Stimulated activated CD4-positive, alpha-beta T cell treated with anti-CD3 and anti-CD28 coated beads, TNF-alpha, amount 100 ng/mL, for 1 hour (primary cell): ENCODE measurements at places on chromosomes 12 and 14.

DNA sequence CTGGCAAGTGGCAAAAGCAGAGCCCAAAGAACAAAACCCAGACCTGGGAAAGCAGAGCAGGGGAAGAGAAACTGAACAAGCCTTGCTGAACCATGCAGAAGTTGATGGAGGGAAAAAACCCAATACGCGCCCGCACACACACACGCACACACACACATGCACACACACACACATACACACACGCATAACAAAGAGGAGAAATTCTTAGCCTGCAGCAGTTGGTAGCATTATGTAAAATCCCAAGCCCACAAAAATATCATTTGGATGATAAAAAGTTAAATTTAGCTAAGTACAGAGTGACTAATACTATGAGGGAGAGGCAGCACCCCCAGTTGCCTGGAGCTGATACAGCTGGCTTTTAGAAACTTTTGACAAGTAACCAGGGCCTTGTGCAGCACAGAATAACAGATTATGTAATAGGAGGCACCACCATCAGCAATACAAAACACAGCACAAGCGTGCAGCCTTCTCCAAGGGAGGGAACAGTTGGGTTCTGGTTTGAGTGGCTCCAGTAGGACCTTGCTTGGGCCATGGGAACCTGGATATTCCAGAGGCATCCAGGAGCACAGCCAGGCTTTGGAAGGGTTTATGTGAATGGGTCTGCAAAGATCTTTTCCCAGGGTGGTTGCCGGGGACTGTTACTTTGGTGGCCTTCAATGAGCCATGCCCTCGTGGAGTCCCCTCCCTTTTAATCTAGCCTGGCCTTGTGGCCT, 35.3 kb downstream of the PITPNM2 start:
- no peak for DNase-seq

DNA sequence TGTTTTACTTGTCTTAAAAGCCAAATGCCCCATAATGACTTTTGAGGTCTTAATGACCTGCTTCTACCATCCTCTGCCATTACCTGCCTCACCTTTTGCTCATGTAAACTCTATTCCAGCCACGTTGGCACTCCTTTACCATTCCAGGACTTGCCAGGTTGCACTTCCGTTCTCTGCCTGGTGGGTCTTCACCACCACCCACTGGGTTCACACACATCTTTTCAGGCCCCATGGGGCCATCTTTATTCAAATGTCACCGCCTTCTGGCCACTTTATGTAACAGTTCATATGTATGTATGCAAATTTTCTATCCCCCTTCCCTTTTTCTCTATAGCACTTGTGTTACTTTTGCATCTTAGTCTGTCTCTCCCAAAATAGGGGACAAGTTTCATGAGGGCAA, 57.7 kb downstream of the ATP2A2 start:
- no peak for DNase-seq

DNA sequence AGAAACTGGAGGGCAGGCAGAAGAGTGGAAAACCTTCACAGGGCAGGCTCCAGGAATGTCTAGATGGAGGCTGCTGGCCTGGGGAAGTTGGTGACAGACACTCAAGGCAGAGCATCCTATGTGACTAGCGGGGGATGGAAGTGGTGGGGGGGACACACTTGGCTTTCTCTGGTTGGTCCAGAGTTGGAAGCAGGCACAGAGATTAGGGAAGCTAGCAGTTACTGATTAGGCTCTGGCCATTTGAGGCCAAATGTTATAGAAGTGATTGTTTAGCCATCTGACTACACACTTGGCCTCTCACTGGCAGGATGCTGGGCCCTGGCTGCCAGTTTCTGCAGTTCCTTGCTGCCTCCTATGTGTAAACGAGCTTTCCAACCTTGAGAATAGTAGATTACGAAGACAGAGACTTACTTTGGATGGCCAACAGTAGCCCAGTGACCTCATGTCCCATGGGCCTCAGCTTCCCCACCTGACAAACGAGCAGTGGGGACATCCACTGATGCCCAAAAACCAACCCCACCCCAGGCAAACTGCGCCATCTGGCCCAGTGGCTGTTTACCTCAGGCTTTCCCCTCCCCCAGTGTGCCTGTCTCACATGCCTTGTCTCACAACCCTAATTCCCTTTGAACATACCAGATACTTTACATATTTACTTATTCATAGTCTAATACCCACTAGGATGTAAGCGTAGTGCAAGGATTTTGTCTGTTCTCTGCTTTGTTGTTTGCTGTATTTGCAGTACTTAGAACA, 102.7 kb downstream of the PAPLN start:
- DNase-seq, result no peak

DNA sequence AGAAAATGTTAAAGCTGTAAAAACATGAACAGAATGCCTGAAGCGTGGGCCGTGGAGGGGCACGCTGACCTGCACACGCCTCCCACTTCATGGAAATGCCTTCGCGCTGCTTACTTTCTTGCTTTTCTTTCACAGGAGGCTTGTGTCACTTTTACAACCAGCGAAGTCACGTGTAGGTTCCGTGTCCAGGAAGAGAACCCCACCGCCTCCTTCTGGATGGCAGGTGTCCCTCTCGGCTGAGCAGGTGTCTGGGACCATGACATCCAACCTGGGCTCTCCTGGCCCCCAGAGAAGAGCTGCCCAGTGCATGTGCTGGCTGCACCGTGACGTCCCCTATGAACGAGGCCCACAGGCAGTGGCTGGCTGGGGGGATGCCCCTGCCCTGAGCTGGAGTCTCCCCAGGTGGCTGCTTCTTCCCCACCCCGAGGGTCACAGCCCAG, 345.0 kb upstream of the SFSWAP start:
- DNase-seq, result no peak

- no peak for DNase-seq
Observed at GRCh38 chr12:57460841-57461275, 1.3 kb downstream of the GLI1 start.
